Inflammatory macrophage treated with lipopolysaccharide for 4 hours (primary cell): ENCODE measurements at places on chromosomes 7 and 10.

- peak; percentile 28 for DNase-seq
Observed at GRCh38 chr7:47647181-47647917, 65.4 kb upstream of the TNS3 start.

GRCh38 chr10:23980094-23980493 is 228.8 kb upstream of the KIAA1217 start:
- DNase-seq: no peak

DNA sequence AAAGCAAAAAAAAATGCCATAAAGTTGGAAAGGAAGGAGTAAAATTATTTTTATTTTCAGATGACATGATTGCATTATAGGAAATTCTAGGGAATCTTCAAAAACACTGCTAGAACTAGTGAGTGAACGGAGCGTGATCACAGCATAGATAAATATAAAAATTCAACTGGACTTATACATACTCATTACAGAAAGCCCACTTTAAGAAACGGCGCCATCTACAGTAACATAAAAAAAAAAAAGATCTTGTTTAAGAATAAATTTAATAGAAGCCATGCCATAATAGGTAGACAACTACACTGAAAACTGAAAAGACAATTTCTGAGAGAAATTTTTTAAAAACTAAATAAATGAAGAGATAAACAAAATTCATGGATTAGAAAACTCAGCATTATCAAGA is 623.1 kb upstream of the MGMT start:
- DNase-seq: no peak

DNA sequence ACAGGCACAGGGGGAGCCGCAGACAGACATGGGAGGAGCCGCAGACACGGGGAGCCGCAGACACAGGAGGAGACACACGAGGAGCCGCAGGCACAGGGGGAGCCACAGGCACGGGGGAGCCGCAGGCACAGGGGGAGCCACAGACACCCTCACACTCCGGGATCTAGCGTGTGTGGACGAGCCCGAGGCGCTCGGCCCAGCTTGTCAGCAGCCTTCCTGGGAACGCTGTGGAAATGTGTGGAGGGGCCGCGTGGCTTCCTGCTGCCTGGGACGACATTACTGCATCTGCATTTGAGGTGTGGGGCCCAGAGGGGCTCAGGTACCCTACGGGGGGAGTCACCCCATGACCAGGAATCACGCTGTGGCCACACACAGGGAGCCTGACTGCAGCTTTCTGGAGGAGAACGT is 313.2 kb downstream of the PTPRN2 start:
- DNase-seq: no peak

DNA sequence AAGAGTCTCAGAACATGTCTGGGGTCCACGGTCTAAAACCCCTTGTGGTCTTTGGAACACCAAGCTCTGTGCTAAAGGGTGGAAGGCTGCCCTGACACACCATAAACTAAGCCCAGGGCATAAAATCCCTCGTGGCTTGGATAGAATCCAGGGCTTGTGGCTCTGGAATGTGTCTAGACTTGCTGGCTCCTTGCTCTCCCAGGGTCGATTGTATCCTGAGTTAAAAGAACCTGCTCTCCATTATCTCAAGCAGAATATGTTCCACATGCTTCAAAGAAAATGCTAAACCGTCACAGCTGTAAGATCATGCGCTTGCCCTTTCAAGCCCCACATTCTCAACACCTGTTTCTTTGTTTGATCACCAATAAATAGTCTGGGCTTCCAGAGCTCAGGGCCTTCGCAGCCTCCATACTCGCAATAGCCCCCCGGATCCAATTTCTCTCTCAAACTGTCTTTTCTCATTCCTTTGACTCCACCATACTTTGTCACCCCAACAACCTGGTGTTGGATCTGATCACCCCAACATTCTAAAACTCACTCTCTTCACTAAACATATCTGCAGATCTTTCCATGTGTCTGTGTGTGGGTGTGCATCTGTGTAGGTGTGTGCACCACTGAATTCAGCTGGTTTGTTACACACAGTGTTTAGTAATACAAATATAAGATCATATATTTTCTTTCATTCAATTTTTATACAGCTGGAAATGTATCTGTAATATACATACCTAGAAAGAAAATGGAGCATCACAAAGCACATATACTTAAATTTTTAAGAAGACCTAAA is 238.5 kb downstream of the ZMYND11 start:
- DNase-seq: no peak

DNA sequence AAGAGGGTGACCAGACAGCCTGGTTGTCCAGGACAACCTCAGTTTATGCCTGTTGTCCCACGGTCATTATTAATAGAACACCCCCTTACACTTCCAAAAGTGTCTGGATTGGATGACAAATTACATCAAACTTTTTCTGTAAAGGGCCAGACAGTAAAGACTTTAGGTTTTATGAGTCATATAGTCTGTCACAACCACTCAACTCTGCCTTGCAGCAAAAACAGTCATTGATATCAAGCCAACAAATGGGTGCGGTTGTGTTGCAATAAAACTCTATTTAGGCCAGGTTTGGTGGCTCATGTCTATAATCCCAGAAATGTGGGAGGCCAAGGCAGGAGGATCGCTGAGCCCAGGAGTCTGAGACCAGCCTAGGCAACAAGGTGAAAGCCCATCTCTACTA is 66.7 kb upstream of the ATP6V0A4 start:
- DNase-seq: peak; percentile 70

DNA sequence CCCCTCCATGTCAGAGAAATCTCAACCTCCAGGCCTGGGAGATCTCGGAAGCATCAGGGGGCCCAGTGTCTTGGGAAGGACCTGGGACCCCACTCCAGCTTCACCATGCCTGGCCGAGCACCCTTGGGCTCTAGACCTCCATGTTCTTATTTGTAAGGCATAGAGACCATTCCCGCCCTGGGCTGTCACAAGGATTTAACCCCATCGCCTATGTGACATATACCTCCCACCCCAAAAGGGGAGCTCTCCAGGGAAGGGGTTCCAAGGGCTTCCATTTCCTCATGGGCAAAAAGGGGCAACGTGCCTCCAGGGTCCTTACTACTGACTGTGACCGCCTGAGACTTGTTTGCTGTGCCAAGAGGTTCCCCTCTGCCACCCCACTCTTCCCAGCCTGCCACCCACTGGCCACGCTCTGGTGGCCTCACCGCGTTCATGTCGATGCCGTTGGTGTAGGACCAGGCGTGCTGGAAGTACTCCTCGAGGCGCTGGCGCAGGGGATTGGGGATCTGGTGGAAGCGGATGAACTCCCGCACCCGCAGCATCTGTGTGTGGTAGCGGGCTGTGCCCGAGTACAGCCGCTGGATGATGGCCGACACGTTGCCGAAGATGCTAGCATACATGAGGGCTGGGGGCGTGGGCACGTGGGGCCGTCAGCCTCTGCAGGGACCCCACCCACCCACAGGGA is 27.5 kb downstream of the KCNH2 start:
- no peak for DNase-seq

- no peak for DNase-seq
Observed at GRCh38 chr10:86941991-86942421, 15.4 kb downstream of the MMRN2 start.

DNA sequence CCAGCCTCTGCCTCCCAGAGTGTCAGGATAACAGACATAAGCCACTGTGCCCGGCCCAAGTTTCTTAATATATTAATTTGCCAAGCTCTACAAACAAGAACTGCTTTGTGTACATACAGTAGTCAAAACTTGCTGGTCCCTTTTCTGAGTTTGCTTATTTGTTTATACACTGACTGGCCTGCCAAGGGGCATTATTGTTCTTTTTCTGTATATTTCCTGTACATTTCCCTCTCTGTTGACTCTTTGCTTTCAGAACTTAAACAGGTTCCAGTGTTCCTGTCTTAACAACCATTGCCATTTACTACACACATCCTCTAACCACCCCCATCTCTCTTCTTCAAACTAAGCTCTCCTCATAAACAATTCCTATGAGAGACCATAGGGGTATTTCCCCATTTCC is 61.5 kb upstream of the RPA3 start:
- DNase-seq: no peak

DNA sequence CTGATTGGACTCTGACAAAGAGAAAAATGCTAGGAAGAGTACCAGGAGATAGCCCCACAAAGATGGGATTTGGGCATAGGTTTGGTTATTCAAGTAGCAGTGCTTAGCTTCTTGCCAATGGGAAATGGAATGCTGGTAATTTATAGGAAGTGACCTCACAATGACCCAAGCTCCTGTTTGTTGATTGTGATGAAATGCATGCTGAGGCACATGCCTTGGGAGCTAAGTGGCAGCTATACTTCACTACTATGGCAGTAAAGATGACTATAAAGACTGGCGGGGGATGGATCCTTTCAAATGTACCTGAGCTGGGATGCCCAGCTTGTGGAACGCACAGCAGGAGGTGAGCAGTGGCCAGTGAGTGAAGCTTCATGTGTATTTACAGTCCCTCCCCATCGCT is 153.8 kb downstream of the ZNF22 start:
- DNase-seq: peak; percentile 31

- no peak for DNase-seq
Observed at GRCh38 chr10:130862122-130862521, 449.4 kb downstream of the TCERG1L start.

DNA sequence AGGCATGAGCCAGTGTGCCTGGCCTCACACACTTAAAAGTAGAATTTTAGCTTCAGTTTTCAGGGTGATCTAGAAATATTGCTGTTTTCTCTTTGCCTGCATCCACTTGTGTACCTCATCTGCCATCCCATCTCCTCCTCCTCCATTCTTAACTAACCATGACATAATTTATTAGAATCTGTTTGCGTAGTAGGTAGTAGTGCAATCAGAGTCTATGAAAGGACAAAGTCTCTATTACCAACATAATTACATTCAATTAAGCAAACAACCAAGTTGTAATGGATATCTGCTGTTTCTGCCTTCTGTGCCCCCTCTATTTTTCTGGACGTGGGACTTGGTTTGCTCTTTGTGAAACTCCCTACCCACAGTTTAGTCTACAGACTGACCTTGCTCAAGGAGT is 72.9 kb downstream of the CDK14 start:
- DNase-seq: no peak

- peak; percentile 99 for DNase-seq
Observed at GRCh38 chr10:3805201-3805790, 20.3 kb upstream of the KLF6 start.

DNA sequence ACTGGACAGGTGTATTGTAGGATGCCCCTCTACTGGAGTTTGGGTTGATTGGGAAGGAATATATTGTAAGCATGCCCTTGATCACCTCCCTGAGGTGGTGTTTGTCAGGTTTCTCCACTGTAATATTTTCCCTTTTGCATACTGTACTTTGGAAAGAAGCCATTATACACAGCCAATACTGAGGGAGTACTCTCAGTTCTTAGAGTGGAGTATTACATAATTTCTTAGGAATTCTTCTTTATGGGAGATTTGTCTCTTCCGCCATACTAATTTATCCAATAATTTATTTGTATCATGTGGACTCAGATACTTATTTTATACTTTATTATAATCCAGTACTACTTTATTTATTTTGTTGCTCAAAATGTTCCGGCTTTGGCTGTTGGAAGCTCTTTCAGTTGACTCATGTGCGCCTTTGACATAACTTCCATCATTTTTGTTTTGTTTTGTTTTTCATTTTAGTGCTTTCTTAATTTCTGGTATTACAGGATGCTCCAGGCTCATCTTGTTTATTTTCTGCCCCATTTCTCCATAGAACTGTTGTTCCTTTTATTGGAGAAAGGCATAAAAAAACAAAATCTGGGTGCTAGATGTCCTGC is 29.7 kb downstream of the MKLN1 start:
- no peak for DNase-seq

DNA sequence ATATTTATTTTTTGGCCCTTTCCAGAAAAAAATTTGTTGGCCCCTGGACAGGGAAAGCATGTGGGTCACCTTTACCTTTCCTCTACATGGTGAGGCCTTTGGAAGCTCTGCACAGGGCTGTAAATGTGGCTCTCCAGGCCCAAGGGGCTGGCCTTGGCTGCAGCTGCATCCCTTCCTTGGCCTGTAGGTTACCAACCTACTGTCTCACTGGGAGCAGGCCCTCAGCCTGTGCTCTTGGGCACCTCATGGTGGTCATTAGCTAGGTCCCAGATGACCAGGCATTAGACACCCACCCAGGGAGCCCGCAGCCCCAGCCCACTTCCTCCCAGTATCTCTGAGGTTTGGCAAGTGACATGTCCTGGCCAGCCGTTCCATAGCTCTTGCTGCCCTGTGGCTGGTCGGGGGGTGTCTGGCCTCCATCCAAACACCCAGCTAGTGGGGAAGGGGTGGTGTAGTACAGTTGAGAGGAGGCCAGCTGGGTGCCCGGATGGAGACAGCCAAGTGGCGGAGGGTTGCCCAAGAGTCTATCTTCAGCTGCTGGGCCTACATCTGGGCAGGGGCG is 7.1 kb upstream of the CPA5 start:
- no peak for DNase-seq

DNA sequence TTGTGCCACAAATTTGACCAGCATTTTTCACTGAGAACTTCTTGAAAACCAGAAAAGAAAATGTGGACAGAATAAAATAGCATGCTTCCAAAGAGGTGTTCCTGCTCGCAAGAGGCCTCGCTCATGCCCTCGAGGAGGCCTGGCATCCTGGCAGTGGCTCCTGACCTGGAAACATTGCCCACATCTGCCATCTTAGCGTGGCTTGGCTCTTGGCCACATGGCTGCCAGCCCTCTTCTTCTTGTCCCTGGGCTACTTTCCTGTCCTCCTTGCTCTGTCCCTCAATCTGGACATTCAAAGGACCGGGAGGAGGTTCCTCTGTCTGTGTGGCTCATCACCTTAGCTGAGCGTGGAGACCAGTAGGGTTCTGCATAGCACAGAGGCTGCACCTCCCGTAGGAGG is 131.6 kb upstream of the TMEM72 start:
- DNase-seq: no peak

GRCh38 chr10:125021686-125022344 is 79.9 kb downstream of the ZRANB1 start:
- DNase-seq: no peak

GRCh38 chr7:18508443-18509427 is 13.2 kb downstream of the HDAC9 start:
- DNase-seq: peak; percentile 95

DNA sequence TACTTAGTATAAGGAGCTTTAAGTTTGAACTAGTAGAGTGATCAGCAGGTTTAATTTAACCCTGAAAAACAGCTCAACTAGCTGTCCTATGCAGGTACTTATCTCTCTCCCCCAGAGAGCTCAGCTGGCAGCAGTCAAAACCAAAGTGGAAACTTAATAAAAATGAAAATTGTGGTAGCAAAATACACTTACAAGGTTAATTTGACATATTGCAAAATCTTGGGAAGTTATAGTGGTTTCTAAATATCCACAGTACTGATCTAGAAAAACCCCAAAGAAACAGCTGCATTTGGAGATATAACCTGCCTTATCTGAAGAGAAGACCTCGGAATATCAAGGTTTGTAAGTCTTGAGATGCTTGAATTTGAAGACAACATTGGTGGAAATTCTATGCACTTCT is 269.2 kb downstream of the RNLS start:
- DNase-seq: peak; percentile 57

DNA sequence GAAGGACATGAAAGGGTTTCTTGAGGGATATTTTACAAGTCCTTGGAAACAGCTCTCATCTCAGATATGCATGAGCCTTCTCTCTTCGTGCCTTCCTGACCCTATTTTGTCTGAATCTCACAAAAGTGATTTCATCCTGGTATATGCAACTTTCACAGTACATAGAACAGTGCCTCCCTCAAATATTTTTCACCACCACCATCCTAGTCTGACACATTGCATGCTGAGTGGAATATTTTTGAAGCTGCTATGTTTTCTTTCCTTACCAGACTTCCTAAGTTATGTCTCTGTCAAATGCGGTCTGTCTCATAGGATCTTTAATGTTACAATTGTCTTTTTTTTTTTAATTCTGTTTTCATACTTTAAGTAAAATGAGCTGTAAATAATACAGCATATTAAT is 673.3 kb upstream of the LRRN3 start:
- DNase-seq: no peak

GRCh38 chr10:91555455-91555854 is 77.4 kb downstream of the PPP1R3C start:
- DNase-seq: no peak
